T-cell (primary cell): ENCODE measurements at places on chromosomes 12 and 14. TPM values are rescaled to one million over a fixed set of nuclear protein-coding genes. Genes with fewer than 3 reads are reported as not detected.

P2RX7 gene
- total RNA-seq, result 11.0 TPM

GARIN6 gene
- total RNA-seq, result not detected

ZFHX2 gene
- total RNA-seq, result 0.28 TPM

TEX52 gene
- not detected for total RNA-seq

SLC35E3 gene
- 10.8 TPM for total RNA-seq

LRFN5 gene
- not detected for total RNA-seq

NDUFA9 gene
- 59.7 TPM for total RNA-seq

TSFM gene
- 21.5 TPM for total RNA-seq

SSPN gene
- 0.15 TPM for total RNA-seq

ALKBH1 gene
- 9.1 TPM for total RNA-seq

TAS2R10 gene
- total RNA-seq, result 0.33 TPM

ORMDL2 gene
- total RNA-seq, result 20.8 TPM

TSHR gene
- 0.86 TPM for total RNA-seq

ANO2 gene
- total RNA-seq, result not detected

SFSWAP gene
- total RNA-seq, result 101 TPM

OR4K13 gene
- not detected for total RNA-seq

LRTM2 gene
- total RNA-seq, result not detected

GALNT9 gene
- not detected for total RNA-seq

RFX4 gene
- not detected for total RNA-seq

PLA2G1B gene
- total RNA-seq, result not detected

LALBA gene
- not detected for total RNA-seq

AQP2 gene
- not detected for total RNA-seq

RNF212B gene
- not detected for total RNA-seq

PZP gene
- total RNA-seq, result not detected

WNT1 gene
- total RNA-seq, result 0.70 TPM

ACOT6 gene
- total RNA-seq, result not detected

PRH2 gene
- total RNA-seq, result not detected
